Right atrium auricular region (tissue), 2 donors: ENCODE measurements at places on chromosomes 16 and 17.
A peak's percentile ranks its signal among the peaks of the same experiment; 100 is the strongest.

DNA sequence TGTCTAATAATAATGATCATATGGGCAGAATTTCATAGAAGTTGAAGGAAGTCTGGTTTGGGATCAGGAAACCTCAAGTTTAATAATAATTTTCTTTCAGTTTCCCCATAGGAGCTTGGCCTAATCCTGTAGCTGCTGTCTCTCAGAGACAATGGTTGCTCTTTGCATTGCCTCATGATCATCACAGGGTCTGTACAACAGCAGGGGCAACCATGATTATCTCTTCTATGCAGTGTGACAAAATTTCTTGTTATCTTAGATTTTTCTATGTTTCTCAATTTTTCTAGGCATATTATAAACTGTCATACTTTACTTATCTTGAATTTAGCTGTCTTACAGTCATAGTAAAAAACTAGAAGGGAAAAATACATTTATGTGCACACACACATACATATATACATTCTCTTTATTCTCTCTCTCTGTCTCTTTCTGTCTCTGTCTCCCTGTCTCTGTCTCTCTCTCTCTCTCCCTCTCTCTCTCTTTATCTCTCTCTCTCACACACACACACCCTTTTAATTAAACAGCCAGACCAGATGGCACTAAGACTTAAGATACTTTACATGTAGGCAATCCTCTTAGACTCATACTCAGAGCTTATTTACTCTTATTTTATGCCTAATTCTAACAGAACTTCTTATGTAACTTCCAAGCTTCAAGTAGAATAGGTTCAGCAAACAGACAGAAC lies 30.5 kb downstream of the SMIM36 start:
- DNase-seq: no peak

- DNase-seq: no peak
Measured at GRCh38 chr17:17036524-17036998, 5.7 kb upstream of the MPRIP start.

DNA sequence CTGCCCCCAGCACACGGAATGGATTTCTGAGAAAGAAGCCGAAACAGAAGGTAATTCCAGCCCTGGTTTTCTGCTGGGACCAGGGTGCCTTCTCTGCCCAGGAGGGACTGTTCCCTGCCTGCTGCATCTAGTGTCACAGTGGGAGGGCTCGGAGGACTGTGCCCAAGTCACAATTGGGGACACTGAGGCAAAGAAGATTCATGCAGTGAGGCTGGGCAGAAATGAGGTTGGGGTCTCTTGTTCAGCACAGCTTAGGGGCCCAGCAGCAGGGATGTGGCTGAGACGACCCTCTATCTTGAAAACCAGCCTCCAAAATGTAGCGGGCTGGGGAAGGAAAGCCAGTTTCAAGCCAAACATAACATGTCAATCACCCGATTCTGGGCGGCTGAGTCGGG lies 592 bp downstream of the IL21R start:
- DNase-seq: peak; percentile 46

- DNase-seq: no peak
Measured at GRCh38 chr16:31322500-31322899, 32.5 kb upstream of the ITGAX start.

GRCh38 chr16:52076801-52077201 lies 470.1 kb downstream of the TOX3 start:
- DNase-seq: no peak

DNA sequence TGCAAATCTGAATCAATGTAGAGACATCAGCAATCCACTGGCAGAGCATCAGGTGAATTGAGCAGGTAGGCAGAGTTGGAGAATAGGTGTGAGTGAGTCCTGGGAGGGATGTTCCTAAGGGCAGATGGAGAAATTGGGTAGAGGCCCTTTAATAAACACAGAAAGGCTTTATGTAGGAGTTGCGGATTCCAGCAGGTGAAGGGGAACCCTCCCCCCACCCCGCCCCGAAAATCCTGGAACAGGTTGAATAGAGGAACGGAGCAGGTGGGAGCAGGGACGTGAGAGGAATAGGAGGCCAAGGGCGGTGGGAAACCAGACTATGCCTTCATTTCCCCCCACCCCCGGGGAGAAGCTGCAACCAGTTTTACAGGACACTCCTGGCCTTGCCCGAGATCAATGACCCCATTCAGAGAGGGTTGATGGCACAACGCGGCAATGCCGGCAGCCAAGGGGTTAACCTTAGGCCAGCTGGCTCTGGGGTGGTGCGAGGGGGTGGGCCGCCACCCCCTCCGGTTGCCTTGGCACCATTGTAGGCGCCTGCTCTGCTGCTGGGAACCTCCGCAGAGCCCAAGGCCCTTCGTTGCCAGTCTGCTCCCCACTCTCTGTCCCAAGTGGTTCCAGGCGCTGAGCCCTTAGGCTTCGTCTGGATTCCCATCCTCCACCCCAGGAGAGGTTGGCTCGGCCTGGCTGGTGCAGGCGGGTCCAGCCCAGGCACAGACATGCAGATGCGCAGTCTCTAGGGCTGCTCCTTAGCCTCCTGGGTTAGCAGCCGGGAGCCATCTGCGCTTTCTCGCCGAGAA lies 814 bp upstream of the RUNDC3A start:
- no peak for DNase-seq

DNA sequence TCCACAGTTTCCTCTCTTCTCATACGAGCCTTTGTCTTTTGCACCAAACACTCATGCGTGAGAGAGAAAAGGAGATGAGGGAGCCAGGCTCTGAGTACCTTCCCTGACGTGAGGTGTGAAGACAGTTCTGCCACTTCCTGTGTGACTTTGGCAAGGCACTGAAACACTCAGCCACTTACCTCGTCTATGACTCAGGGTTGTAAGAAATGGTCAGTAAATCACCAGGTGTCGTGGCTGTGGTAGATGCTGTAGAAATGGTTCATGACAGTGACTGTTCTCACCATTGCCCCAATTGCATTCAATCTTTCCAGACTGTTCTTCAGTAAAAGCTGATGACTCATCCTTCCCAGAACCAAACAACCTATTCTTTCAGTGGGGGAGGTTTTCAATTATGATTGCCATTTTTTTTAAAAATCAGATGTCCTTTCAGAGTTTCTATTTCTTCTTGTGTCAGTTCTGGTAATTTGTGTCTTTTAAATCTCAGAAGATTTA lies 49.2 kb upstream of the CBFA2T3 start:
- DNase-seq: no peak
